Activated naive CD8-positive, alpha-beta T cell treated with anti-CD3 and anti-CD28 coated beads, Interleukin-2, amount 50 U/mL, for 16 hours (primary cell): ENCODE measurements at places on chromosomes 11 and 22.

DNA sequence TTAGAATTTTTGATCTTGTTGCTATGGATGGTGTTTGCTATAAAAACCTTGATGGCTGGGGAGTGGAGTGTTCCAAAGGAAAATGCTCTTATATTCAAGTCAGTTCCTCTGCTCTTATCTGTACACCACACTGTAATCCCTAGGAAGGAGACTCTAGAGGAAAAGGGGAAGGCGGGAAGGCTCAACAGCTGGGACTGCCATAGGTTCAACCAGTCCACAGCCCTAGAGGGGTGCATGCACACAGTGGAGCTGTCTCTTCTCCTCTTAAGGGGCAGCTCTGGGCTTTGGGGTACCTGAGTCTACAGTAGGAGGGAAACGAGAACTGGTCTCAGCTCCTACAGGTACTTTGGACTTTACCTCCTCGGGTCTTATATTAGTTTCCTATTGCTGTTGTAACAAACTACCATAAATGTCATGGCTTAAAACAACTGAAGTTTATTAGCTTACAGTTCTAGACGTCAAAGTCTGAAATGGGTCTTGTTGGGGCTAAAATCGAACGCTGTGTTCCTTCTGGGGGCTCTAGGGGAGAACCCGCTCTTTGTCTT, 77.2 kb upstream of the ZBED5 start:
- no peak for DNase-seq

GRCh38 chr22:30868663-30869385, 99.8 kb downstream of the MORC2 start:
- DNase-seq, result no peak

DNA sequence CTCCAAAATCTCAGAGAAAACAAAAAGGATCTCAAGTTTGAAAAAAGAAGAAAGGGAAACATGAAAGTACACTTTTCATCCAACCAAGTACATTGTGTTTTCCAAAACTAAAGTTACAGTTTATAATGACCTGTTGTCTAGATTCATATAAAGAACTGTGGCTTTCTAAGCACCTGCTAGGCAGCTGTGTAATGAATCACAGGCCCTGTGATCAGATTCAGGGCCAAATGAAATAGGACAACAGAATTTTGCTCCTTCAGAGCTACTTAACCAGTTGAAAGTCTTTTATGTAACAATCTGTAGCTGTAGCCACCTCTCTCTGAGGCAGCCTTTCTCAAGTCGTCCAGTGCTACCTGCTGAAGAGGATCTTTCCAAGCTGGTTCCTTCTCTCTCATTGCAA, 960.0 kb upstream of the RAG2 start:
- no peak for DNase-seq

- DNase-seq, result no peak
Observed at GRCh38 chr11:102637731-102638130, 12.6 kb upstream of the MMP20 start.

DNA sequence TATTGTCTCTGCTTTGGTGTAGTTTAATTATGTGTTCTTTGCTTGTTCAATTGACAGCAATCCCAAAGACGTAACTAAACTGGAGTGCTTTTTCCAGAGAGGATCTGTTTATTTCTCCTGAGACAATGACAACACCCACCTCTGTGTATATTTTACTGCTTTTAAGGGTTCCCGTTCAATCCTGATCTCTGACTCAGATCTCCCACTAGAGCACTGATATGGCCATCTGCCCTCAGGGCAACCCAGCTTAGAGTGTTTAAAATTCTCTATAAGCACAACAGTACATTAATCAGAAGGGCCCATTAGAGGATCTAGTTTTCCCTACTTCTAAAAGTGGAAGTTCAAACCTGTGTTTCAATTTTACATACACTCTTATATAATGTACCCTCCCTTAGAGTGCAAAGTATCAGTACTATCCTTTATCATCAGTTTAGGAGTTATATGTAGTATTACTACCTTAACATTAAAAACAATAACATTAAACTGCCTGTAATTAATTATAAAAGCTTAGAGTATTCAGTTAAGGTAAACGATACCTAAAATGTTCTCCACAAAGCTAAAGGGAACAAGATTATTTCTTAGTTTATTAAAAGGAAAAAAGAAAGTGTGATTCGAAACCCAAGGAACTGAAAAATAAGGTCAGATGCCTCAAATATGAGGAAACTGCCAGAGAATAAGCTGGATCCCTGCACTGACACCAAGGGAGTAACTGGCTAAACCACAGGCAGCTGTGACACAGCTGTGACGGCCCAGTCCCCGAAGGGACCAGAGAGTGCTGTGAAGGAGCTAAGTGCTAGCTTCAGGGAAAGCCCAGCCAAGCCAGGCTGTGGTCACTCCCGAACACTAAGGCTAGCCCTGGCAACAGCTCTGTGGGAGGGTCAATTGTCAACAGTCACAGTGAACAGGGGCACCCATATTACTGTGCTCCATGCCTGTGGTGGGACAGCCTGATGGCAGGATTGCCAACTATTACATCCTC, 15.2 kb downstream of the UFD1 start:
- DNase-seq, result no peak

DNA sequence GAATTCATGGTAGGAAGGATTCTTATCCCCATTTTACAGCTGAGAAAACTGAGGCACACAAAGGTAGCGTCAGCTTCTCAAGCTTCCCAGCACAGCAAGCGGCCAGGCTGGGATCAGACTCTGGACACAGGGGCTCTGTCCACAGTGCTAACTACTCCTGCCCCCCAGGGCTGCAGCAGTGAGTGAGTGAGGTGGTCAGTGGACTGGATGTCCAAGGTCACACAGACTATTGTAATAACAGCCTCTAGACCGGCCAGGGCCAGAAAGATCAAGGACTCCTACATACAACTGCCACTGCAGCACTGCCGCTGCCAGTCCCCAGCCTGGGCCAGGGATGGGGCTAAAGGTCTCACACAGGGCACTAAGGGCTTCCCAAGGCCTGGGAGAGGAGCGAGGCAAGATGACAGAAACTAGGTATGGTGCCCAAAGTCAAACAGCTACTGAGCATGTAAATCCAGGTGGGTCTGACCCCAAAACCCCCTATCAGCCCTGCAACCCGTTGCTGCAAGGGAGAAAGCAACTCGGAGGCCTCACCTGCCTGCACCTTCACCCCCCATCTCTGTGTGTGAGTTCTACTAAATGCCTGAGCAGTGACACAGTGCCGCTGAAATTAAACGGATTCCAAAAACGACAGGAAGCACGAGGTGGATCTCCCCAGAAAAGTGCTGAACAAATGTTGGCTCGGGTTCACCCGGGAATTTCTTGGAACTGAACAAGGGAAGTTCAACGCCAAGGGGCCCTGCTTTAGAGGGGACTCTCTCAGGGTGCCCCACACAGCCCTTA, 161.8 kb upstream of the GRK3 start:
- no peak for DNase-seq

- DNase-seq, result no peak
Observed at GRCh38 chr11:84817998-84818397, 809.1 kb downstream of the DLG2 start.

GRCh38 chr11:72573072-72573854, 101.0 kb downstream of the PDE2A start:
- no peak for DNase-seq

GRCh38 chr22:47290706-47291430, 528.4 kb downstream of the TBC1D22A start:
- no peak for DNase-seq

GRCh38 chr11:1564535-1565172, 7.4 kb downstream of the DUSP8 start:
- DNase-seq, result no peak

GRCh38 chr11:68016904-68017817, 7.0 kb downstream of the ALDH3B1 start:
- DNase-seq, result no peak

DNA sequence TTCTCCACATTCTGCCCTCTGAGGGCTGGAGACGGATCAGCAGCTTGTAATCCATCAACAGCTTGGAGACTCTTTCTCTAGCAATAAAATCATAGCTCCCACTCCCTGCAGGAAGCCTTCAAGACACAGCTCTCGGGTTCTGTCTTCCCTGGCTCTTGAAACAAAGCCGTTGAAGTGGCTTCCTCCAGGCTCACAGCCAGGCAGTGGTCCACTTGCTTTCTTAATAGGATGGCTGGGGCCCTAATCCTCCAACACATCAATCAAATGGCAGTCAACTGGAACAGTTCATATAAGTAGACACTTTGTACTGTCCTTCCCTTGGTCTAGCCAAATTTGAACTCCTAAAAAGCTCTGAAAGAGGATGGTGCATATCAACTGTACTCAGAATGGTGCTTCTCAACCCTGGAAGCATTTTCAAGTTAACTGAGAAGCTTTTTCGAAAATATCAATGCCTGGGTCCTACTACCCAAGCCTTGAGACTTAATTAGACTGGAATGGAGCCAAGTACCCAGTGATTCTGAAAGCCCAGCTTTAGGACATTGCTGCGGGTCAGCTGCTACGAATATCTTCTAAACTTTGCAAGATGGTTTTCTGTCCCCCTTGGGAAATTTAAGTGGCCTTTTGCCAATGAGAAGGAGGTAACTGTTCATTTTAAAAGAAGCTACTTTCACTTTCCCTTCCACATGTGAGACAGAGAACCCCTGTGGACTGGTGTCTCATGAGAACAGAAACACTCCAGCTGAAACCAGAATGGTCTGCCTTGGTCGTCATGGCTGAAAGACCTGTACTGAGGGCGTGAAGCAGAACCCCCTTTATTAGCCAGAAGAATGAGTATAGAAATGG, 74.7 kb downstream of the SC5D start:
- no peak for DNase-seq
